Activated CD4-positive, alpha-beta T cell treated with anti-CD3 and anti-CD28 coated beads for 24 hours (primary cell): ENCODE measurements at places on chromosomes 6 and 20.

DNA sequence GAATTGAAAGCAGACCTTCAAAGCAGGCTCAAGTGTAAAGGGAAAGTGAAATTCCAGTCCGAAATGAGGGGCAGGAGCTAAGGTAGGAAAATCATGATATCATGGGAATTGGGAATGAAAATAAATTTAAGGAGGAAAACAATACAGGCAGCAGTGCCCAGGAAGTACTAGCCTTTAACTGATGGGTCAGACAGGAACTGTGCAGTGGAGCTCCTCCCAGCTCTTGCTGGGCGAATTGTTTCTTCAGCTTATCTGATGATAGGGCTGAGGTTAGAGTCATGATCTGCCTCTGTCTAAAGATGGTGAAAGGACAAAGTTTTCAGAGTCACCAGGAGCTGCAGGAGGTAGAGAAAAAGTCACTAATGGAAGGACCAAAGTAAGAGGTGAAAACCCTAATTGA lies 457.9 kb upstream of the PTCHD4 start:
- no peak for DNase-seq

- DNase-seq, result no peak
Observed at GRCh38 chr6:137933696-137934095, 66.6 kb downstream of the TNFAIP3 start.

- DNase-seq, result no peak
Observed at GRCh38 chr6:126091466-126091865, 105.1 kb downstream of the TRMT11 start.

DNA sequence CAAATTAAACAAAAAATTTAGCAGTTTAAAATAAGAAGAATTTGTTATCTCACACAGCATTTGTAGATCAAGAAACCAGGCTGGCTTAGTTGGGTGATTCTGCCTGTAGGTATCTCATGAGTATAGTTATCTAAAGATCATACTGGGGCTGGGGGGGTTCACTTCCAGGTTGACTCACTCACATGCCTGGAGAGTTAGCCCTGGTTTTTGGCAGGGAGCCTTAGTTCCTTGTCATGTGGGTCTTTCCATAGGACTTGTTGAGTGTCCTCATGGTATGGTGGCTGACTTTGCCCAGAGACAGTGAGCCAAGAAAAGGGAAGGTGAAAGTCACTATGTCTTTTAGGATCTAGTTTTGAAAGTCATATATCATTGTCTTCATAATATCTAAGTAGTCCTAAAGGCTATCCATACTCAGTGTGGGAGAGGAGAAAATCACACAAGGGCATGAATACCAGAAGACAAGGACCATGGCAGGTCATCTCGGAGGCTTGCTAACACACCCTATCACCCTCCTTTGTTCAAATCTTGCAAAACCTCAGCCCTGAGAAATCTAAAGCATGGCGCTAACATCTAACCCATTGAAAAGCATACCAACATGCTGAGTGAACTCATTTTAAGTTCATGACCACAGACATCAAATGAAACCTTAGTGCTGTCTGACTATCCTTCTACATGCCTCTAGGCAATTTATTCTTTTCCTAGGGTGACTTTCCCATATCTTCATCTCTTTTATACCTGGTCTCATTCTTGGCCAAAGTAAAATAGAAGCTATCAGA lies 39.2 kb downstream of the CYP24A1 start:
- no peak for DNase-seq

GRCh38 chr6:109326351-109326750 lies 55.9 kb downstream of the CD164 start:
- no peak for DNase-seq

- no peak for DNase-seq
Observed at GRCh38 chr6:109816452-109817374, 125.6 kb downstream of the FIG4 start.

- DNase-seq, result no peak
Observed at GRCh38 chr6:37160922-37161778, 8.8 kb upstream of the PIM1 start.

- no peak for DNase-seq
Observed at GRCh38 chr6:129667621-129668020, 42.4 kb downstream of the ARHGAP18 start.

- no peak for DNase-seq
Observed at GRCh38 chr20:43388268-43389002, 69.3 kb upstream of the SRSF6 start.

- DNase-seq, result no peak
Observed at GRCh38 chr6:16230953-16231352, 7.4 kb upstream of the GMPR start.

- DNase-seq, result no peak
Observed at GRCh38 chr20:57262301-57262700, 4.1 kb downstream of the BMP7 start.

DNA sequence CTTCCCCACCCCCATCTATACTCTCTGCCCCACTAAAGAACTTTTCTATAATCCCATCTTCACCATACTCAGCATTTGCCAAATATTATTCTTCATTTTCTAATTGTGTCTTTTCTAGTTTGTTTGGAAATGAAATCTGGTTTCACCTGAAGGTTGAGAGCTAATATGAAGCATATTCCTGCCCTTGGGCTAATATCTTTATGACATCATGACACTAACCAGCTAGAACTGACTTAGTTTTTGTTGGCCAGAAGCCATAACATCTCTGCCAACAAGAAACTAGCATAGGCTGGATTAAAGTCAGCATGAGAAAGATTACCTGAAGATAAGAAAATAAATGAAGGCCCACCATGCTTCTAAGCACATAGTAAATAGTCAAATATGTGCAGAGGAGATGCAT lies 16.7 kb downstream of the UNC5CL start:
- no peak for DNase-seq

GRCh38 chr6:41596807-41597206 lies 41.5 kb upstream of the MDFI start:
- no peak for DNase-seq

- no peak for DNase-seq
Observed at GRCh38 chr20:54067606-54068174, 2.7 kb downstream of the BCAS1 start.

DNA sequence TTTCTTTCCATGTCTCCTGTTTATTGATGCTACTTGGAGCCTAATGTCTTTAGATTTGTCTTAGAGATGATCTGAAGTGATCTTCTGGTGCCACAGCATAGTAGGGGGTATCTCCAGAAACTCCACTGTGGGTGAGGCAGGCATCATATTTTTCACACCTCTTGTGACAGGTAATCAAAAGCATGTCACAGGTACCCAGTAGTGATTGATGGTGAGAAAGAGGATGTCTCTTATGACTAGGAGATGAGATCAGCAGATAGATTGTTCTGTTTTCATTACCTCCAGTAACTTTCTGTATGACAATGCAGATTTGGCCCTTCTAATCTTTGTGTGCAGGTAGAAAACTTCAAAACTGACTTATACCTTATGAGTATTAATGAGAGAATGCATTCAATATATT lies 13.5 kb downstream of the NCOA7 start:
- DNase-seq, result no peak

DNA sequence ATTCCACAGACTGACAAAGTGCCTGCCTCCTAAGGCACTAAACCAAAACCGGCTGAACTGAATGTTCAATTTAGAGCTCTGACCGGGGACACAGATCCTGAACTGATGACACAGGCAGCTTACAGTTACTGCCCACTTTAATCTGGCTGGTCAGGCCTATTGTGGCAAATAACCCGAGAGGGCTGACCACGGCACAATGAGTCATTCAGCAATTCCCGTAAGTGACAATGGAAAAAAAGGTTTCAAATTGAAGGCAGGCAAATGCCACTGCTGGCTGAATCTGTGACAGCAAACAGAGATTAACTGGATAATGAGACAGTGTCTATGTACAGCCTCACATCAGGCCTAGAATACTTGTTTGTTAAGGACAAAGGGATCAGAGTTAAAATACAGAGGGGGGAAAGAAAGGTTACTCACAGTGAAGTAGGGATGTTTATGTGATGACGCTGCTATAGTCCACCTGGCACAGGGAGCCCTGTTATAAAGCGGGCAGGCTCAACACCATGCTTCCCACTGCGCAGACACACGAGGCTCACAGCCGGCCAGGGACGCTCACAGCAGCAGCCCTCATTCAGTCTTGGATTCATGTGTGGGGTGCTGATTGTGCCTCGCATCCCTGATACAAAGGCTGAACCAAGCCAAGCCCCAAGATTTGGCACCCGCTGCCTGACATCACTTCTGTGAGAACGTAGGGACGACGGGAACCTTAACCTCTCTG lies 54.4 kb downstream of the RTN4IP1 start:
- no peak for DNase-seq

DNA sequence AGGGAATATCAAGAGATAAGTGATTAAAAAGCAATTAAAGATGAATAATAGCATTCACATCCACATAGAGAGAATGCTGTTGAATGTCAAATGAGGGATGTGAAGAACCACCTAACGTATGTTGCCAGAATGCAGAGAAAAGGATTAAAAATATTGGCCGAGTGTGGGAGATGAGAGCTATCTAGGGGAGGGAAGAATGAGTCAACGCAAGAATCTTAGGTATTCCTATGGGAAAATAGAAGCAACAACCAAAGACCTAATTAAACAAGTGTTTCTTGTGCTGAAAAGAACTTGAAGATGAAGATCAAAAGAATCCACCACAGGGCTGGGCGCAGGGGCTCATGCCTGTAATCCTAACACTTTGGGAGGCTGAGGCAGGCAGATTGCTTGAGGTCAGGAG lies 12.2 kb upstream of the RSPH3 start:
- DNase-seq, result no peak

DNA sequence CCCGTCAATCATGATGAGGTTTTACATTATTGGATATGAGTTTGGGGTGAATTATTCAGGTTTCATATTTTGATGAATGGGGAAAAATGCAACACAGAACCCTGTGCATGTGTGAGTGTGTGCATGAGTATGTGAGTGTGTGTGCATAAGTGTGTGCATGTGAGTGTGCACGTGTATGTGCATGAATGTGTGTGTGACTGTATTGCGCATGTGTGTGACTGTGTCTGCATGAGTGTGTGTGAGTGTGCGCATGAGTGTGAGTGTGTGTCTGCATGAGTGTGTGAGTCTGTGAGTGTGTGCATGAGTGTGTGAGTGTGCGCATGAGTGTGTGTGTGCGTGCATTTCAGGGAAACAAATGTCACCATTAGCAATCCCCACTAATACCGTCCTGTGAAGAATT lies 18.5 kb upstream of the CDH4 start:
- DNase-seq, result no peak

- DNase-seq, result no peak
Observed at GRCh38 chr6:2652611-2653010, 98.1 kb downstream of the MYLK4 start.

- no peak for DNase-seq
Observed at GRCh38 chr6:39543950-39544349, 181.3 kb downstream of the KIF6 start.

GRCh38 chr6:149493761-149494320 lies 9.0 kb upstream of the ZC3H12D start:
- no peak for DNase-seq

GRCh38 chr6:136754820-136755219 lies 37.5 kb downstream of the MAP3K5 start:
- no peak for DNase-seq

DNA sequence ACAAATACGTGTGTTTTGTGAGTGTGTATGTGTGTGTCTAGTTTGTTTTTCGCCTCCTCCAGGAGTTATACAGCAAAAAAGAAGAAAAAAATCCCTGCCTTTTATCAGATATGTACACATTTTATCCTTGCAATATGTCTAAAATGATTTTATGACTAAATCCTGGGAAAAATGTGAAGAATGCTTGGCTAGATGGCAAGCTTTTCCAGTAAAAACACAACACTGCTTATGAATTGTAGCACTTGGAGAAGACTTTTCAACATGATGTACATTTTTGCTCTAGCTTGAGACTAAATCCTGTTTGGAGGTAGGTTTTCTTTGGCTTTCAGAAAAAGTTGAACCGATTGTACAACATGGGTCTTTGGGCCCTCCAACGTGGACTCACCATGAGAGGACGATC lies 160.2 kb downstream of the GMPR start:
- DNase-seq, result no peak

- no peak for DNase-seq
Observed at GRCh38 chr20:51159303-51159702, 136.4 kb upstream of the KCNG1 start.

DNA sequence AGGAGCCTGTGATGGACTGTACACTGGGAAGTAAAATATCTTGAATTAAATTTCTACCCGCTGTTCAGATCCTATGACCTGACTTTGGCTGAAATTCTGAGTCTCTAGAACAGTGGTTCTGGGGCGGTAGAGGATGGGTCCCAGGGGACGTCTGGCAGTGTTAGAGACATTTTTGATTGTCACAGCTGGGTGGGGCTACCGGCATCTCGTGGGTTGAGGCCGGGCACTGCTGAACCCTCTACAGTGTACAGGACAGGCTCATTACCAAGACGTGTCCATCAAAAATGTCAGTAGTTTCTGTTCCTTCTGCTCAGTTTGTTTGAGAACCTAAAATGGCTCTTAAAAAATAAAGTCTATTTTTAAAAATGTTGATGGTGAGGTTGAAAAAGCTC lies 11.5 kb upstream of the RPS6KA2 start:
- DNase-seq, result no peak

DNA sequence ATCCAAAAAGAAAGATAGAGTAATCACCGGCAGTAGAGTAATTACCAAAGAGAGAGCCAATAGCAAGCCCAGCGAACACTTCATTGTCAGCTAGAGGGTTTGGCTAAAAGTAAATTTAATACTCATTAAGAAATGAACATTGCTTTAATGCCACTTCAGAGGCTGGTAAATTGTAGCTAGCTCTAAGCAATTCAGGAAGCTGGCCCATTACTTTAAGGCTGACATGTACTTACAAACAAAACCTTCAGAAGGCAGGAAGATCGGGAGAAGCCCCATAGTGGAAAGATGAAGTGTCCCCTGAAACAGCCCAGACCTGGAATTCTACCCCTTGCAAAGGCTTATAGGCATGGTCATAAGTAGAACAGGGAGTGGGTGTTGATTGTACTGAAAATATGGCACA lies 396.6 kb upstream of the ID4 start:
- no peak for DNase-seq

- DNase-seq, result no peak
Observed at GRCh38 chr6:162533009-162533400, 194.6 kb downstream of the PRKN start.

GRCh38 chr20:47682028-47682783 lies 103.1 kb downstream of the SULF2 start:
- DNase-seq, result no peak

GRCh38 chr6:119614138-119614537 lies 264.6 kb upstream of the MAN1A1 start:
- no peak for DNase-seq

GRCh38 chr6:117555262-117555849 lies 47.0 kb downstream of the GOPC start:
- DNase-seq, result no peak

GRCh38 chr6:157717340-157717748 lies 105.7 kb upstream of the SNX9 start:
- DNase-seq, result no peak

GRCh38 chr6:706819-707381 lies 14.0 kb upstream of the EXOC2 start:
- DNase-seq, result no peak

DNA sequence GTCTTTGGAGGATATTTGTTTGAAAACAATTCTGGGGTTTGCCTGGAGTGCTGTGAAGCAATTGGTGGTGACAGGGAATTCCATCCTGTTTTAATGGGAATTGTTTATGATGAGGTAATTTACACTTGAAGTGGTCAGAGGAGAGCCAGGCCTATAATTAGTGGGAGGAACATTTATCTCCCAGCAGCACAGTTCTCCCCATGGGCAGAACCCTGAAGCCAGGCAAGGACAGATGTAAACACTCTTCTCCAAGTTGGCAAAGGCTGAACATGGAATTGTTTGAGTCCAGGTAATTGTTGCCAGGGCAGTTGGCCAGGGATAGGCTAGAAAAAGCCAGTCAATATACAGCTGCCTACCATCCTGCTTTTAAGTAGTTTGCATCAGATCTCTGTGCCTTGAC lies 789.7 kb downstream of the FRK start:
- no peak for DNase-seq
